ENCODE measurements at places on chromosomes 5 and 9.

DNA sequence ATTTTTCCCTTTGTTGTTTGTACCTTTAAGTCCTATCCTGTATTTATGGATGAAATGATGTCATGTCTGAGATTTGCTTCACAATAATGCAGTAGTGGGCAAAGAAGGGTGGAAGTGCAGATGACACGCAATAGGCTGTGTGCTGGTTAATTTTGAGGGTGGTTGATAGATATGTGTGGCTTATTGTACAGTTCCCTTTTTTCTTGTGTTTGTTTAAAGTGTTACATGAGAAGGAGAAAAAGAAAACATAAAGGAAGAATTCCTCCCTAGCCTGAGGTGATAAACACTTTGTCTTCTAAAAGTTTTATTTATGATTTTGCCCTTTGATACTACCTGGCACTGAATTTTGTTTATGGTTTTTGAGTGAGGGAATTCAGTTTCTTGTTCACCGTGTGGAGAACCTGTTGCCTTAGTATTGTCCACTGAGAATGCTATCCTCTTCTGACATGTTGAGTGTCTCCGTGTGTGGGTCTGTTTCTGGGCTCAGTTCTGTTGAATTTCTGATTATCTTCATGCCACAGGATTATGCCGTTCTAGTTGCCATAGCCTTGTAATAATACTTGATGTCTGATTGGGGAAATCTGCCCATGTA, 52.3 kb upstream of the FAM120AOS start:
- no peak for DNase-seq

DNA sequence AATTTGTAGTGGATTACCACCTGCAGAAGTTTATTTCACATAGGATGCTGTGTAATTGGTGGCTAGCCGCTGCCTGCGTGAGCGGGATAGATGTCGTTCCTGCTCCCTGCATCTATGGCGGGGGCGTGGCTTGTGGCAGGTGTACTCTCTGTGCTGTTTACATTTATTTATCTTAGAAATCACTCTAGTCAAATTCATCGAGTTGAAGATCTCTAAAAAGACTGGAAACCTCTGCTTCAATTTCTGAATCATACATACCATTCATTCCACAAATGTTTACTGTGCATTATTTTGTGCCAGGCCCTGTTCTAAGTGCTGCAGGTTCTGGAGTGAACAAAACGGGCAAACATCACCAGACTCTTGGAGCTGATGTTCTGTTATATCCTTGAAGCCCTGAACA, 11.9 kb downstream of the ROPN1L start:
- no peak for DNase-seq

DNA sequence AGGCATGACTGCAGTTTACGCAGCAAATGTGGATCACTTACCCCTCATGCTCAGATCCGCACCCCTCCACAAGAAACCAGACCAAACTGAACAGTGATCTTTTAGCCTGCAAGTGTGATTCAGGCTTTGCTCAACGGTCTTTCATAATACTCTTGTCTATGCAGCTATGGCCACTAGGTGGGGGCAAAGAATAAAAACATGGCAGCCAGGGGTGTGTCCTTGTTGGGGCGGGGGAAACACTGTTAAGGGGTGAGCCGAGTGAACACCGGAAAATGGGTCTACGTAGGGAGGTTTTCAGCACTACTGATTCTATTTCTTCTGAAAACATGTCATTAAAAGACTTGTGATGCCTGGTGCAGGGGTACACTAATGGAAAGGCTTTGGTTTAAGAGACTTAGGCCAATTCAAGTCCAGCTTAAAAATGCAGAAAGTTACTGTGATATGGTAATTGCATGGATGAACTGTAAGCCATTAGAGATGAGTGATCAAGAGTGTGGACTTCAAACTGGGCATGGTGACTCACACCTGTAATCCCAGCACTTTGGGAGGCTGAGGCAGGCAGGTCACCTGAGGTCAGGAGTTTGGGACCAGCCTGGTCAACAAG, 49.9 kb upstream of the GPR151 start:
- DNase-seq: peak; percentile 63

DNA sequence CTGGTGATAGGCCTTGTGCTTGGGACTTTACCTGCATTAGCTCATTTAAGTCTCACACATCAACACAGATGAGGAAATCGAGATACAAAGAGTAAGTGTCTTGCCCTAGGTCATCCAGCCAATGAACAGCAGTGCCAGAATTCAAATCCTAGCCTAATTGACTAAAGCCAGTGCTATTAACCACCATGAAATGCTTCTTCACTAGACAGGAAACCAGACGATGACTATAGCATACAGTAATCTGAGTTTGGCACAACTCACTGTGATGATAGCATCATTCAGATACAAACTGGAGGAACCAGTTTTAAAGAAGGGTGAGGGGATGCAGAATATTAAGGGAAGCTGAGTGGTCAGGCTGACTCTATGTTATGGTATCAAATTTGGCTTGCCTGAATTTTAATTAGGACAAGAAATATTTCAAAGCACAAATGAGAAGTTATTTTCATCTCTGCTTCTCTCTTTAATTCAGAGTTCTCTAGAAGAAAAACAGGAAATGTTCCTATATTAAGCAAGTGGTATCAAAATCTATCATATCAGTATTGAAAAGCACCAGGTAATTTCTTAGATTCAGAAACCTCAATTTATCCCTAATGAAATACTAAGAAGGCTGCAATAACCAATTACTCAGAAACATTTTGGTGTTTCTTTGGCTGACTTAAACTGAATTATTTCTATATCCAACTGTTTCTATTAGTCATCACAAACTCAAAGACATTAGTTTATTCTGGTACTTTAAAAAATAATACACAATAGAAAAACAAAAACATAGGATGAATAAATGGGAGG, 147.0 kb upstream of the RASA1 start:
- DNase-seq: peak; percentile 47

DNA sequence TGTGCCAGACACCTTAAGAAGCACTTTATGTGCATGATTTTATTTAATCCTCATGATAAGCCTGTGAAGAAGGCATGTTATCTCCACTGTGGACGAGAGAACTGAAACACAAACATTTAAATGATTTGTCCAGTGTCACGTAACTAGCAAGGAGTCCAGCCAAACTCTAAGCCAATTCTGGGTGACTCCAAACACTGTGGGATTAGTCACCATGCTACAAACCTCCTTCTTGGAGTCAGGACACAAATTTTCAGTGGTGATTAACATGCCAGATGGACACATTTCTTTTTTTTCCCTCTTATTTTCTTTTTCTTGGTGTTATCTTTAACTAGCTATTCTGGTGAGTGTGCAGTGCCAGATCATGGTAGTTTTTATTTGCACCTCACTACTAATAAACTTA, 316.8 kb downstream of the NDUFS4 start:
- DNase-seq: peak; percentile 83

- DNase-seq: peak; percentile 80
These were observed 3.7 kb downstream of the TLN1 start for GRCh38 chr9:35728041-35728971.

- DNase-seq: peak; percentile 38
These were observed 21.9 kb upstream of the FSD1L start for GRCh38 chr9:105425816-105426433.

DNA sequence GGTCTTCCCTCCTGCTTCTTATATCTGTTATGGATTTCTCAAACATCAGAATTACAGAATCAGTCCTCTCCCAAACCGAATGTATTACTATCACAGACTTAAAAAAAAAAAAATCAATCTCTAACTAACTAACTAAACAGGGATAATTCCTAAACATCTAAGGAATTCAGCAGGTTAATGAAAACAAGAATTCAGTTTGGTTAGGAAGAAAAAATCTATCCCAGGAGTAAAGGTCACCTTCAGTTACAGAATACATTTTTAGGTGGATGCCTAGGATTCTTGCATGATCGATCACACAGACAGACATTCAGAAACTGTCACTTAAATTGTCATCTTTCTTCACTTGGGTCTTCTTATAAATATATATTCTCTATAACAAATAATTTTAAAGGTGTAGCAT, 11.5 kb downstream of the PTAR1 start:
- DNase-seq: no peak

DNA sequence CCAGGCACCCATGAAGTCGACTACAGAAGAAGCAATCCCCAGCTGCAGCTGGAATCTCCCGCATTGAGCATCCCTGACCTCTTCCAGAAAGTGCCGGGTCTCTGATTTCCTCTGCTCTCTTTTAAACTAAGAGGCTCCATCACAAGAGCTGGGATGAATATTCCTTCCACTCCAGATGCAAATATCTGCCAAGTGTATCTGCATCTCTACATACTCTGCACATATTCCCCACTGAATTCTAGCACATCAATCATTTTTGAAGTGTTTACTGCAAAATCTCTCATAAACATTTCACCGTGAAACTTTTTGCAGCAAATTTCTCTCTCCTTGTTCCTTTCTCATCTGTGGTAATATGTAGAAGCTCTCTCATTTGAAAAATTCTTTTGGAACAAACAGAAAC, 161.5 kb downstream of the GABRB2 start:
- no peak for DNase-seq

DNA sequence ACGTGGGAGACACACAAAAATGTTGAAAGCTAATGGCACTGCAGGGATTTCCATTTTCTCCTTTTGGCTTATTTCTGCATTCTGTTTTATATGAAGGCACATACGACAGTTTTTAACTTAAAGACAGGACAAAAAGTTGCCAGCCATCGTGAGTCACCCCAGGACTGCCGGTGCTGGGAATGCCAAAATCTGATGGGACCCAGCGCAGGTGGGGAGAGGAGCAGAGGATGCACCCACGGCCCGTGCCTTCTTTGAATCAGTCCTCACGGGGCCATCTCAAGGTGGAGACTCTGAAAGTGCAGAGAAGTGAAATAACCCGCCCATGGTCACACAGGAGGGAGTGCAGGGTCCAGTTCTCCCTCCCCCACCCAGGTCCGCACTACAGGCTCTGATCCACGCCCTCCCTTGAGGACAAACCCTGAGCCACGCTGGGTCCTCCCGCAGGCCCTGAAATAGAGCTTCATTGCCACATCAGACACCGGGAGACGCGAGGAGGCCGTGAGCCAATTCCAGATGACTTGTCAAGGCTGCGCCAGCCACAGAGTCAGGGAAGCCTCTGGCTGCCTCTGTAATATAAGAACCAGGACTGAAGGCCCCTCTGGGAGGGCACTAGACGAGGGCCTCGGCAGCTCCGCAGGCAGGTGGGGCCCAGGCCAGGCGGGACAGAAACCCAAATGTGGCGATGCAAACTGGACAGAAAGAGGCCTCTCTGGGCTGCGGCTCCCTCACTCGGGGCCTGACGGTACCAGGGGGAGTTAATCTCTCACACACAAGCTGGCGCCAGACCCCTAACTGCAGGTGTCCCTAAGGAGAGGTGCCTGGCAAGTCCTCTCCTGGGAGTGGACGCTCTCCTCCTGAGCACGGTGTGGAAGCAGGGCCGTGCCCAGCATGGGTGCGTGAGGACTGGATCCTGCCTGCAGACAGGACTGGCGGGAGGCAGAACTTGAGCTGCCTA, 22.9 kb downstream of the ADAMTS2 start:
- DNase-seq: no peak

GRCh38 chr9:103819936-103820335, 274.2 kb upstream of the SMC2 start:
- DNase-seq: no peak

- DNase-seq: no peak
These were observed 117.5 kb downstream of the TENT4A start for GRCh38 chr5:6830643-6831239.

GRCh38 chr5:171957591-171958251, 48.7 kb downstream of the FBXW11 start:
- no peak for DNase-seq

DNA sequence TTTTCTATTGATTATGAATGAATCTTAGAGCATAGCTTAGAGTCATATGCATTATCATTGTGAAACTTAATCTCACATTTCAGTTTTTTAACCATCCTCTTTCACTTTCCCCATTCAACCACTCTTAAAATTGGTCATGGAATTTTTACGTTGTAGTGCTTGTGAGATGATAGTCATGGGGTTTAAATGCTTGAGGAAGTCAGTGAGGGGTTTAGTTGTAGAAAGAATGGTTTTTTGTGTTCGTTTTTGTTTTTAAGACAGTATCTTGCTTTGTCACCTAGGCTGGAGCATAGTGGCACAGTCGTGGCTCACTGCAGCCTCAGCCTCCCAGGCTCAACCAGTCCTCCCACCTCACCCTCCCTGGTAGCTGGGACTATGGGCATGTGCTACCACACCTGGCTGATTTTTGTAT, 19.6 kb downstream of the UGCG start:
- DNase-seq: no peak

- no peak for DNase-seq
These were observed 127.7 kb upstream of the SHB start for GRCh38 chr9:38196714-38197113.
